Astrocyte of the spinal cord (primary cell): ENCODE measurements at places on chromosomes 7 and 10.

- DNase-seq: peak; percentile 32
Measured at GRCh38 chr10:102644066-102644645, at the start of gene TRIM8. Gene TRIM8, plus strand, starts transcription at chr10:102644479. Its CDS starts 139 bp downstream, at chr10:102644618.

- DNase-seq: peak; percentile 77
Measured at GRCh38 chr7:121547544-121548092, 151.5 kb upstream of the FAM3C start.

DNA sequence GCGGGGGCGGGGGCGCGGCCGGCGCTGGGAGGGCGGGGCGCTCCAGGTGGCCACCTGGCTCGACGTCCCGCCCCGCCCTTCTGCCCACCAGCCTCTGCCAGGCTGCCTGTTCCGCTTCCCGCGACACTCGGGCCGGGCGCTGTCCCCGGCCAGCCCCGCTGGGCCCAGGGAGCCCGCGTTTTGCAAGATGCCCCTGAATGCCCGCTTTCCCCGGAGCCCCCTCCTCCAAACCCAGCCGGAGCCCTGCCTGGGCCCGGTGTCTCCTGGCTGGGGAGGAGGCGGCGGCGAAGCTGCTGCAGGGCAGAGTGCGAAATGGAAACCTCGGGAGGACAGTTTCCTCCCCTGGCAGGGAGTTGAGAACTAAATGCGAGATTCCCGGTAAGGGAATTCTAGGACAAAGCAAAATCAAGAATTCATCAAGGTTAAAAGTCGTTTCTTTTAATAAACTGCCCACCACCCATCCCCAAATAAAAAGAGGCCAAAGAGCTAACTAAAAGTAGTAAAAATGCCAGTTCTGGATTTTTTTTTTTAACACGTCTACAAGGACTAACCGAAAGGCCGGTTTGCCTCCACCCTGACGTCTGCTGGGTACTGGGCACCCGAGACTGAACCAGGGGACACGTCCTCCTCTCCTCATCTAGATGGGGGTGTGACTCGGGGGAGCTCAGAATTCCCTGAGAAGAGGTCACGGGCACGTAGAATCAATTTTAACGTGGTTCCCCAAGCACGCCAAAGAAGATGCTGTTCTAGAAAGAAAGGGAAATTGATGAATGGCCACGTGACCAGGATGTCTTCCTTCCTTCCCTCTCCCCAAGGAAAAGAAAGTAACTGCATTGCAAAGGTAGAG is 200.4 kb upstream of the NFE2L3 start:
- DNase-seq: no peak

- DNase-seq: no peak
Measured at GRCh38 chr10:118407026-118407425, 64.9 kb upstream of the FAM204A start.

- no peak for DNase-seq
Measured at GRCh38 chr10:7512487-7512886, 101.7 kb upstream of the SFMBT2 start.

DNA sequence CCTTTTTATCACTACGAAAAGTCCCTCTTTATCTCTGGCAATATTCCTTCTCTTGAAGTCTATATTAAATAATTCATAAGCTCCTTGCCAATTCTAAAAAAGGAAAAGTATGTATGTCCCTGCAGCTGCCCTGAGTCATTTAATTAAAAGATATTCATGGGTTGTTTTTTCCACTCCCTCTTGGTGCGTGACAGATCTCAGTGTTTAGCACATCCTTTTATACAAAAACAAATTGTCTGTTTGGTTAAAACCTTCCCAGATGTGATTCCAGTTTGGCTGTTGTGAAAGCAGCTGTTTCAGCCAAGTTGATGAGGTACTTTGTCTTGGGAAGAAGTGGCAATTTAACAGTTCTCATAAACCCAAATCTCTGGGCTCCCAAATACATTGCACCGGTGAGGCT is 33.8 kb upstream of the PRLHR start:
- no peak for DNase-seq

- no peak for DNase-seq
Measured at GRCh38 chr7:34277803-34278199, 372.5 kb downstream of the BMPER start.

DNA sequence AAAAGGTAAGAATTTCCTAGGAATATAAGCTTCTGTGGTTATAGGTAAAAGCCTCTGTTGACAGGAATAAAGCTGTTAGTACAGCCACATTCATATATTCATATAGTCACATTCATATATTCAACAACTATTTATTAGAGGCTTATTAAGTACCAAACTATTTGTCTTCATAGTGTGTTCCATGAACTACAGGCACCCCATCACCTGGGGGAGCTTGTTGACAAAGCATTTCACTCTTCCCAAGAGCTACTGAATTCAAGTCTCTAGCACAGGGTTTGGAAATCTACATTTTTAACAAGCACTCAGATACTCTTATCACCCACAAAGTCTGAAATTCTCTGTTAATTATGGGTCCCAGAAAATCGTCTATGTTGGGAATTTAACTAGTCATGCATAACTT is 110.6 kb downstream of the RNLS start:
- DNase-seq: no peak

DNA sequence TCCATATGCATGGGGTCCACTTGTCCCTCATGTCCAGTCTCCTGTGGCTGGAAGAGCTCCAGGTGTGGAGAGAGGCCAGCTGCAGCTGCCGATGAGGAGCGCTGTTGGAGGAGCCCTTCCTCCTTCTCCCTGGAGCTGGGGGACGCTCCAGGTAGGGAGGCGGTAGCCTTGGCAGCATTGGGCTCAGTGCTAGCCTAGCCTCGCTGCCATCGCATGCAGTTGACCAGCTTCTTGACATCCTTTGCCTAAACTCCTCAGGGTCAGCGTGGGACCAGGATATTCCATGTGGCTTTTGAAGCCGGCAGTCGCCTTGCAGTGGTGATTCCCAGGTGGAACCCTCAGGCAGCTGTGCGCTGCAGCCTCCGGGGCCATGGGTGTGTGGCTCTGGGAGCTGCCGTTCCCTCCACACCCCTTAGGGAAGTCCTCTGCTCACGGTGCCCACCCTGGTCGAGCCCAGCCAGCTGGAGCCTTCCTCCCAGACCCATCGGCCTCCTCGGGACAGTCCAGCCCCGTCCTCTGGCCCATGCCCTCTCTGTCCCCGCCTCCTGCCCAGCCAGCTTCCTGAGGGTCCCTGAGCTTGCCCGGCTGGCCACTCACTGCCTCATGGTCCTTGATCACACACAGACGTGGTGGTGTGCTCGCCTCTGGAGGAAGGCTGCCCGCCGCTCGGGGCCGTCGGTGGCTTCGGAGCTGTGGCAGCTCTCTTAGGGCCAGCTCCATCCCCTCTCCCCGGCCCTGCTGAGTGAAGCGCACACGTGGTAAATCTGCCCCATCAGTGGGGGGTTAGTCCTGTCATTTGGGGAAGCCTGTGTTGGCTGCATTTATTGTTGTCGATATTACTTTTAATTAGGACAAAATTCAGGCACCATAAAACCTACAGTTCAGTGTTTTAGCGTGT is 21.2 kb downstream of the INPP5A start:
- no peak for DNase-seq

DNA sequence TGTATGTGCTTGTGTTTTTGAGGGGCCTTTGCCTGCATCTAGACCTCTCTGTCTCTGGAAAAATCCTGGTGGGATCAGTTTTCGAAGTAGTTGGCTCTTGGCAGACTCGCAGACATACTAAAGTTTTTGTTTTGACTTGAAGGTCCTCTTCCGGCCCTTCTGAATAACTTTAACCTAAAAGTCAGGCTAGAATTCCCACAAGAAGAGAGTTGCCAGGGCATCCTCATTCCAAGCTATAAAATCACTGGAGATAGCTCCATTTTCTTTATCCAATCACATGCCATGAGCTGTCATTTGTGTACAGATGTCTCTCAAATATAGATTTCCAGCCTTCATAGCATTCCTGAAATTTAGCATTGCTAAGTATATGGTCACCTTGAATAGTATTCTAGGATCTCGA is 967.8 kb downstream of the LRMDA start:
- DNase-seq: no peak

GRCh38 chr10:77552252-77552651 is 85.4 kb downstream of the KCNMA1 start:
- DNase-seq: no peak

DNA sequence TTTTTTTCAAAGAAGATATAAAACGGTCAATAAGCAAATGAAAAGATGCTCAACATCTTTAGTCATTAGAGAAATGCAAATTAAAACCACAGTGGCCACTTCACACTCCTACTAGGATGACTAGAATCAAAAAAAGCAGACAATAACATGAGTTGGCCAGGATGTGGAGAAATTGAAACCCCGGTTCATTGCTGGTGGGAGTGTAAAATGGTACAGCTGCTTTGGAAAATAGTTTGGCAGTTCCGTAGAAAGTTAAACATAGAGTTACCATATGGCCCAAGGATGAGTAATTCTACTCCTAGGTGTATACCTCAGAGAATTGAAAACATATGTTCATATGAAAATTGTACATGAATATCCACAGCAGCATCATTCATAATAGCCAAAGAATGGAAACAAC is 573.3 kb downstream of the GALNT17 start:
- DNase-seq: no peak

GRCh38 chr10:72511459-72511858 is 114.4 kb downstream of the MICU1 start:
- no peak for DNase-seq

DNA sequence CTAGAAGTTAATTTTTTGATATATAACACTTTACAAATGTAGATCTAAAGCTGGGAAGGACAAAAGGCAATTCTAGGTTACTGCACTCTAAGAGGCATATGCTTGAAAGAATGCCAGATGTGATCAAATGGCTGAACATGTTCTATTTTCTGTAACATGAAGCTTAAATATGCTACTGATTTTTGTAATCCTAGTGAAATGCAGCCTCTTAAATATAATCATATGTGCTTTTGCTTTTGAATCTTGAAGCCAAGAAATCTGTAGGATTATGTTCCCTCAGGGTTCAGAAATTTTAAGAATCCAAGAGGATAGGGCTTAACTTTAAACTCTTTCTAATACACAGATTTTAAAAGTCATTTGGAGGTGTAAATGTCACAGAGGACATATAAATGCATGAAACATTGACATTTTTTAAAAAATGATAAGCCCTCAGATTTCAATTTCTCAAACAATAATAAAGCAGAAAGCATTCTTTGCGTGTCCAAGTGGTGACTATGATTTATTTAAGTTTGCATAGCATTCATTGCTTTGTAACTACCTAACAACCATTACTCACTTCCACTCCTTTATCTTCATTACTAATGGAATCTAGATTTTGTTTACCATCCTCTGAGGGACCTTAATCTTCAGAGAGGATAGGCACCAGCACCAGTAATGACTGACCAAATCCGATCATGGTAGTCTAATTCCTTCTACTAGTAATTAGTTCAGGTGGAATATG is 170.4 kb downstream of the MAGI2 start:
- peak; percentile 76 for DNase-seq

GRCh38 chr7:51213618-51214017 is 103.0 kb downstream of the COBL start:
- DNase-seq: no peak

GRCh38 chr10:53601260-53601875 is 828.8 kb upstream of the MBL2 start:
- DNase-seq: peak; percentile 40

GRCh38 chr7:5541087-5541992 is 117.7 kb upstream of the TNRC18 start:
- no peak for DNase-seq

DNA sequence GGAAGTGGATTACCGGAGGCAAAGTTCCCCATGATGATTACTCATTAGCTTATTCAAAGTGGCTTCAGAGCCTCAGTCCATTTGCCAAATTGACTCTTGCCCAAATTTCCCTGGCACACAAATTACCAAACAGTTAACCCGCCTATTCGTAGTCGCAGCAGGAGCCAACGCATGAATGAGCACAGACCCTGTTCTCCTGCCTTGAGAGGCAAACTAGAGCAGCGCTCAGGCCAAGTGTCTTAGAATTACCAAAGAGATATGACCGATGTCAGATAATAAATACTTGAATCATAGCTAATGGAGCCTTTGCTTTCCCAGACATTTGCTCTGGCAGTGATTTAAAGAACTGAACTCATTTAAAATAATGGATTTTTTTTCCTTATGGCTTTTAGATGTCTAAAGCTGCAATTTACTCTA is 64.9 kb downstream of the CTTNBP2 start:
- peak; percentile 83 for DNase-seq

- no peak for DNase-seq
Measured at GRCh38 chr10:59587083-59587755, 122.4 kb downstream of the SLC16A9 start.

DNA sequence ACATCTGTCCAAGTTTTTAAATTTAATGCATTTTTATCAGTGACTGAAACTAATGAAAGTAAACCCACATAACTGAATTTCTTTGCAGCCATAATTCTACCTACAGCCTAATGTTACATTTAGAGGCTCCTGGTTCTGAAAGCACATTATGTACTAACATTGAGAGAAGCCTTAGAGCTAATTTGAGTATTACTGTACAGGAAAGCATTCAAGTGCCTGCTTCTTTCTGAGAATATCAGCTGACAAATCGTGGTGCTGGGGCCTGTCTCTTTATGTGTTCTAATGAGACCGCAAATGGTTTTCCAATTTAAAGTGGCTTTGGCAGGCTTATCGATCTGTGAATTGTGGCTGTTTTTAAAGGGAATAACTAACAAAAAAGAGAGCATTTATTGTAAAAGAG is 32.3 kb upstream of the DGKB start:
- DNase-seq: no peak

GRCh38 chr7:78083476-78084120 is 285.0 kb downstream of the PHTF2 start:
- no peak for DNase-seq

- DNase-seq: no peak
Measured at GRCh38 chr10:24261627-24262026, 52.7 kb downstream of the KIAA1217 start.

DNA sequence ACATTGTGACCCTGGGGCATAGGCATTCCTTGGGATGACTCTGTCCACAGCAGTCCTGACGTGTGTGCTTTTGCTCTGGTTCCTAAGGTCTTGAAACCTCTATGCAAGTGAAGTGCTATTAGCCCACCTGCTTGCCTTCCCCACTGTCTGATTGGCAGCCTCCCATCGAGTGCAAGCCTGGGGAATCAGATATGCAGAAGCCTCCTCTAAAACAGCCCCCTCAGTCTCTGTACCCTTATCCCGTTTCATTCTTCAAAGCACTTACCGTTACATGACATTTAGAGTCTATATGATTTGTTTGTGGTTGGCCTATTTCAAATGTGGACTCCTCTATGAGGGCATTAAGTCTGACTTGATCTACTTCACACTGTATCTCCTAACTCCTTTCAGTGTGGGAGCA is 4.3 kb downstream of the KIAA1217 start:
- DNase-seq: no peak

DNA sequence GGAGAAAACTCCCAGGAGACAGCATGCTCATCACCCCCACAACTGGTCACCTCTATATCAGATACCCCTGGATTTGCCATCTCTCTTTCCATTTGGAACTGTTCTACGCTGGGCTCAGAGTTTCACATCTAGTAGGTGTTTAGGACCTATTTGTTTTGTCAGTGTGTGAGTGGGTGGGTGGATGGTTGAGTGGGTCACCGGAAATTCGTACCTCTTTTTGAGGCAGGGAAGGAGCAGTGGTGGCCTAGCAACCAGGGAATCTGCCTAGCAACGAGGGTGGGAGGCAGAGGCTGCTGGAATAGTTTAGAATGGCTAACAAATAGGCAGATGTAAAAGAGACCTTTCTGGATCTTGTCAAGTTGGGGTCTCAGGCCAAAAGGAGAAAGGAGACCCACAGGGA is 23.2 kb upstream of the SLF2 start:
- no peak for DNase-seq

GRCh38 chr7:151286148-151286547 is 37.7 kb upstream of the SMARCD3 start:
- peak; percentile 5 for DNase-seq

GRCh38 chr10:64731016-64731415 is 1209.8 kb downstream of the REEP3 start:
- no peak for DNase-seq
